NCI-H510A treated with DMSO at 0.1 percent for 48 hours (cell line): ENCODE measurements at places on chromosomes 2 and 18.
A peak's percentile ranks its signal among the peaks of the same experiment; 100 is the strongest.

- no peak for DNase-seq
These were observed 228.3 kb downstream of the TPGS2 start for GRCh38 chr18:36600548-36600947.

GRCh38 chr18:33076601-33077000, 303.8 kb upstream of the KLHL14 start:
- DNase-seq: no peak

DNA sequence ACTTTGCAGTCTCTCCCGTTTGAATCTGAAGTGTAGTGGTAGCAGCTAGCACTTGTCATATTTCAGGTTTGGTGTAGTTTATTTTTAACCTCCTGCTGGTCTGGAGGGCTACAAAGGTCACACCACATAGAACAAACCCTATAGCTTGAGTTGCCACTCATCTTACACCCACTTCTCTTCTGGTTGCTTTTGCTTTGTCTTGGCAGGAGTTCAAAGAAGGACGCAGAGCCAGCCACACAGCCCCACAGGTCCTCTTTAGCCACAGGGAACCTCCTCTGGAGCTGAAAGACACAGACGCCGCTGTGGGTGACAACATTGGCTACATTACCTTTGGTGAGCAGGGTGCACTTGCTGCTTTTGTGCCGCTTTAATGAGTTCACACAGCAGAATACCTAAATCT, 15.6 kb upstream of the GPBAR1 start:
- DNase-seq: peak; percentile 6

DNA sequence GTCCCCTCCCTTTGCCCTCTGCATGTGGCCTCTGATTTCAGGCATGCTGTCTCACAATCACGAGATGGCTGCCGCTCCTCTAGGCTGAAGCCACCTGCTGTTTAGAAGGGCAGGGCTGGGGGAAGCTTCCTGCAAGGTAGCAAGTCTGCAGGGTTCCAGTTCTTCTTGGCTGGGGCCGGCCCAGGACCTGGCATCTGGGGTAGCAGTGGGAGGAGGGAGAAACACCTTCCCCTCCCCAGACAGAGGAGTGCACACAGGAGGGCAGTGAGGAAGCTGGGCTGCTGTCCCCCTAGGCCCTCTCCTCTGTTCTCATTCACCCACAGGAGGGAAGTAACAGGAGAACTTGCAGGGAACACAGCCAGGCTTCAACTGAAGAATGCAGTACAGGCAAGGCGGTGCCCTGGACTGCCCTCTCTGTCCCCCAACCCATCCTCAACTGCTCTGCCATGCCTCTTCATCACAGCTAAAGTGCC, 345.9 kb upstream of the HS6ST1 start:
- no peak for DNase-seq

- DNase-seq: no peak
These were observed 6.7 kb downstream of the SERPINB2 start for GRCh38 chr18:63894106-63894772.

GRCh38 chr2:60868589-60869273, 12.6 kb upstream of the REL start:
- DNase-seq: no peak

DNA sequence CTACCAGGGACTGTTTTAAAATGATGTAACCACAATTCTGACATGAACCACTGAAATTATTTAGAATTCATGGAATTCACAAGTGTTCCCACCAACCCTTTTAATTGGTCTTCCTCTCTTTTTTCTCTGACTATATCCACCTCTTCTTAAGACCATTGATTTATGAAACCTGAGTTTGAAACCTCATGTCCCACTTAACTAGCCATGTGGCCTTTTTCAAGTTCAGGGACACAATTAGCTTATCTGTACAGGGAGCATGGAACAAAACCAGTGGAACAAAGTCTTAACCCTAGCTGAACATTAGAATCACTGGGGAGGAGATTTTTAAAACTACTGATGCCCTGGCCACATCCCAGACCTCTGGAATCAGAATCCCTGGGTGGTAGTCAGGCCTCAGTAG, 41.6 kb upstream of the TMEM163 start:
- DNase-seq: no peak

GRCh38 chr2:182668671-182669070, 47.4 kb upstream of the DNAJC10 start:
- peak; percentile 100 for DNase-seq

GRCh38 chr2:8606226-8606625, 75.6 kb upstream of the ID2 start:
- no peak for DNase-seq
